ENCODE measurements at places on chromosomes 16 and 17.

GRCh38 chr16:9077091-9077809 is 14.2 kb upstream of the HAPSTR1 start:
- no peak for DNase-seq

GRCh38 chr17:50355336-50355700 is 9.4 kb downstream of the XYLT2 start:
- DNase-seq, result no peak

DNA sequence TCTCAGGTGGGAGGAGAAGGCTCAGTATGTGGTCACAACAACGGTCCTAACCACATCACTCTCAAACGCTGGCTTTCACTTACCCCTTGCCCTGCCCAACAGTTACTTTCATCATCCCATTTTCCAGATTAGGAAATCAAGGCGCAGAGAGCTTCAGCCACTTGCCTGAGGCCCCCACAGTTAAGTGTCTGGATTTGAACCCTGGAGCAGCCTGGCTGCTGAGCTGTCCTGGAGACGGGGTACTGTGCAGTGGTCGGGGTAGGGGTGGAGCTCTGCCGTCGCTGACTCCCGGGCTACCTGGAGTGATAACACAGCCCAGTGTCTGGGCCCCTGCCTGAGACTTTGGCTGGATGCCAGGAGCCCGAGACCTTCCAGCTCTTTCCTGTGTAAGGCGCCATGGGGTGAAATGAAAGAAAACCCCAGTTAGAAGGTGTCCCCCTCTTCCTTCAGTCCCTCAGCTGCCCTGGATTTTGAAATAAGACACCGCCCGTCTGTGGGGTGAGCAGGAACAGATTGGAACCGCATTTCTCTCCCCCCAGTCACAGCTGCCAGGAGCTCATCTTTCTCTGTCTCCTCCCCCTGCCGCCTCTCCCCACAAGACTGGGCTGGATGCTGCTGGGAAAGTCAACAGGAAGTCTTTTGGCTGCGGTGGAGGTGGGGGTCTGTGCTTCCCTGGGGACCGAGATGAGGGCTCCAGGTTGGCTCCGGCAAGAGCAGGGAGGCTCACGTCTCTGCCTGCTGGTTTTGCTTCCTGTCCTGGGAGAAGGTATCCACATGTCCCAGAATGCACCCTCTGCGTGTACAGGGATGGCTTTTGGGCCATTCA is 280.2 kb downstream of the SEC14L1 start:
- peak; percentile 85 for DNase-seq

DNA sequence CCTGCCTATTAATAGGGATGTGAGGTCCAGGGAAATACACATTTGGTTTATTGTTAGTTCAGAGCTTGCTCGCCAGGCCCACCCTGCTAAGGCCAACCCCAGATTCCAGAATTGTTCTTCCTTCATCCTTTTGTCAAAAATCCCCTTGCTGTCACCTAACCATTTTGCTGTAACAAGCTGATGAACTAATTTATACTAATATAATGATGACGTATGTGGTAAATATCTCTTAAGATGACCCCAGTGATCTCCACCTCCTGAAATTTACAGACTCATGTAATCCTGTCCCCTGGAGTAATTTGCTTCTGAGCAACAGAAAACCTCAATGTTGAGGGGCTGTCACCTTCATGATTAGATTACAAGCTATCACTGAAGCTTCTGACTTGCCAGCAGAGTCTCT is 236.3 kb upstream of the N4BP1 start:
- no peak for DNase-seq

GRCh38 chr16:26058326-26058725 is 366.6 kb downstream of the HS3ST4 start:
- no peak for DNase-seq

DNA sequence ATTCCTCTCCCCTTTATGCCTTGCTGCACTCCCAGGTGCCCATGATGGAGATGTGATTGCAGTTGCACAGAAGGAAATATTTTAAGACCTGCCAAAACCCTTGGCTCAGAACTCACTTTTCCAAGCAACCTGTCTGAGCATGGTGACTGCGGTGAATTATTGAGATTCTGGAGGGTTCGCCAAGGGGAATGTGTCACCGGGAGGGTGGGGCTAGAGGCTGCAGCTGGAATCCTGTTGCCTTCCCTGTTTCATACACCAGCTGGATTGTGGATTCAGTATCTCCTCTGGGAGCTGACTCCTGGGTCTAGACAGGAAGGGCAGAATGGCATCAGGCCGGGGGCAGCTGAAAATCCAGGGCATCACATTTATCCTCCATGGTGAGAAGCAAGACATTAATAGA is 527.2 kb downstream of the TMEM114 start:
- DNase-seq, result no peak

- DNase-seq, result no peak
These were observed 34.7 kb upstream of the AKAP1 start for GRCh38 chr17:57050306-57050705.

DNA sequence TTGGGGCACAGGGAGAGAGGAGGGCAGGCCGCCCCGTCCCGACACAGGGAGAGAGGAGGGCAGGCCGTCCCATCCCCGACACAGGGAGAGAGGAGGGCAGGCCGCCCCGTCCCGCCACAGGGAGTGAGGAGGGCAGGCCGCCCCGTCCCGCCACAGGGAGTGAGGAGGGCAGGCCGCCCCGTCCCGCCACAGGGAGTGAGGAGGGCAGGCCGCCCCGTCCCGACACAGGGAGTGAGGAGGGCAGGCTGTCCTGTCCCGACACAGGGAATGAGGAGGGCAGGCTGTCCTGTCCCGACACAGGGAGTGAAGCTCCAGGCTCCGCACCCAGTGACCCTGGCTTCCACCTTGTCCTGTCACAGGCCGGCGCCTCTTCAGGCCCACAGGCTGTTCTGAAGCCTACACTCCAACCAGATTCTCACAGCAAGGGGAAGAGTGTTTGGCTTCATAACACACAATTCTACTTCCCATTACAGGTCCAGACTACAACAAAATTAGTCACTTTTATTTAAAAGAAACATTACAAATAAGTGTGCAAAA is 34.1 kb downstream of the WDR45B start:
- peak; percentile 30 for DNase-seq

DNA sequence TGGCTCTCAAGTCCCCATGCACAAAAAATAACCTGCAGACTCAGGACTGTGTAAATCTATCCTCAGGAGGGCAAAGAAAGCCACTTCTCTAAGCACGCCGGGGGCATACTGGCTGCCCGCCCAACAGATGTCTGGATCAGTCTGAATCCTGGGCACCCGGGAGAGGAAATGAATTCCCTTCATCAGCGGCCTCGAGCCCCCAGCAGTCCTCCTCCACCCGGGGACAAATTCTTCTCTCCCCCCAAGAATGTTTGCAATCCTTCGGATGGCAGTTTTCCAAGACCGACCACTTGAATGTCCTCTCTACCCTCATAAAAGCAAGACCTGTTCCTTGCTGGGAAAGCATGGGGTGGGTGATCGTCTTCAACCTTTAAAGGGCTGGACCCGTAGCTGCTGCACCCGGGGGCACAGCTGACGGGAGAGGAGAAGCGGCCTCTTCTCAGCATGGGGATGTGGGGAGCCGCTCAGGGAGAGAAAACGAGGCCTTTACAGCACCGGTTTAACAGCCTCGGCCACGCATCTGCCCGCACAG is 9.4 kb upstream of the MAP2K3 start:
- DNase-seq, result peak; percentile 37

DNA sequence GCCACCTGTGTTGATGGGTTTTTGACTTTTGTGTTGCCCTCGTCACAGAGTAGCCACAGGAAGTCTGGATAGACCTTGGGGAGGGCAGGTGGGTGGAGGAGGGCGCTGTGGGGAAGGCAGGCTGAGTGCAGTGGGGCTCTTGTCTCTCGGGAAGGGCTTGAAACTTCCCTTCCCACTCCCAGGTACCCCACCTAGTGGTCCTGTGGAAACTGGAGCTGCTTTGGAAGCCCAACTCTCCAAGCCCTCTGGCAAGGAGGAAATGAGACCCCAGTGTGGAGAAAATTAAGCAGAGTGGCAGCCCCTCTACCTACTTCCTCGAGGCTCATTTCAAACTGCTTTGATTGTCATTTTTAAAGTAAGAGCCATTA is 9.2 kb downstream of the CA5A start:
- no peak for DNase-seq

- no peak for DNase-seq
These were observed 3.0 kb downstream of the SETD6 start for GRCh38 chr16:58518083-58518979.

DNA sequence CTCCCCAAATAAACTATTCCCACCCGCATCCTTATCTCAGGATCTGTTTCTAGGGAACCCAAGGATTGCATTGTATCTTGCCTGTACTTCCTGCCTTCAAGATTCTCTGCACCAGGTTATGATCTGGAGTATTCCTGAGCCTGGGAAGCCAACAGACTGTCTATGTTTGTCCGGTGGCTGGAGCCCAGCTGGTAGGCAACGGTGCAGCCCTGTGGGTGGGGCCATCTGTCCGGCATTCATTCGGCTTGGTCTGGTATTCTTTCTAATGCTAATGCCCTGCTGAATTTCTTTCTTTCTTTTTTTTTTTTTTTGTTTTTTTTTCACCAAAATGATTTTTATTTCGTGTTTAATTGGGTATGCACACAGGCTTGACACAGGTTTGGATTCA is 20.7 kb upstream of the TVP23A start:
- no peak for DNase-seq

DNA sequence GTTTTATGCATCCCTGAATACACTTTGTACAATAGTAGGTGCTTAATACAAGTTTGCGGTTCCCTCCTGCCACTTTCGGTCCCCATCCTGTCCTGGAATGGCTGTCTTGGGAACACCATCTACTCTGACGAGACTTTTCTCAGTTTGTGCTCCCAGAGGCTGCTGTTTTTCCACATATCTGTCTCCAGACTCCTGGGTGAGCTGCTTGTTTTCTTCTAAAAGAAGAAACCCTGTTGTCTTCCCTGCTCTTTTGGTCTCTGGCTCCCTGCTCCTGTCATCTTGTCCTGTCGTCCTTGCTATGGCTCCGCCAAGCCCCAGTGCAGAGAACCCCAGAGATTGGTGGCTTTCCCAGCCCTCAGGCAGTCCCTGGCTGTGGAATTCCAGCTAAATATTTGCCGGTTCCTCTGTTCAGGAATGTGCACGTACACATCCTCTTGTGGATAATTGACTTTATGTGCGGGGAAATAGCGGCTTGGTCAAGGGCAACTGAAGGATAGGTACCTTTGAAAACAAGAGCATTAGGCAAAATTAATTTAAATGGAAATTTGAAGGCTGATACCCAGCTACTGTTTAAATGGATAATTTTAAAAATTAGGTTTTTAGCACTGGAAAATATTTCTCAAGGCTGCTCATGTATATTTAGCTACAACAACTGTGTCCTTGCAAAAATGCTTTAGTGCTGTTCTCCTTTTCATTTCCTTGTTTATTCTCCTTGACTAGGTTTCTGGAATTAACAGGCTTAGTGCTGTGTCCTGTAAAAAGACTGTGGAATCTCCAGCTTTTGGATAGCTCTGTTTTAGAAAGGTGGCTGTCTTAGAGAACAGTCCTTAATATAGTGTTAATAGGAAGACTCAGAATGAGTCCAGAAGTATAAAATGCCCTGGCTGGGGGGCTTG is 50.2 kb upstream of the SLC12A3 start:
- no peak for DNase-seq

DNA sequence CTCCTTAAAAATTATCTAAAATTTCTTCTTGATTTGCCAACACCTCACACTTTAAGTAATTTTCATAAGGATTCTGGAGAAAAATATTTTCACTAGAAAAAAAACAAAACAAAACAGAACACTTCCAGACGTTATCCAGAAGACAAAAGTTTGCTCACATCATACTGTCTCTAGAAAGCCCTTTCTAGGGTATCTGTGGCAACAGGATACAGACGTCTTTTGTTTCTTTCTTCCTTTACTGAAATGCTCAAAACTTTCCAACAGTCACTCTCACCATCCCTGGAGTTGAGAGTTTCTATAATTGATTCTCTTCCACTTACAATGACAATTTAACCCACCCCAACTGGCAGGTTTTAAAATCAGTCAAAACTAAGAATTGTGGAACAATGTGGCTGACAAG is 2.6 kb downstream of the ZC3H7A start:
- DNase-seq, result no peak

DNA sequence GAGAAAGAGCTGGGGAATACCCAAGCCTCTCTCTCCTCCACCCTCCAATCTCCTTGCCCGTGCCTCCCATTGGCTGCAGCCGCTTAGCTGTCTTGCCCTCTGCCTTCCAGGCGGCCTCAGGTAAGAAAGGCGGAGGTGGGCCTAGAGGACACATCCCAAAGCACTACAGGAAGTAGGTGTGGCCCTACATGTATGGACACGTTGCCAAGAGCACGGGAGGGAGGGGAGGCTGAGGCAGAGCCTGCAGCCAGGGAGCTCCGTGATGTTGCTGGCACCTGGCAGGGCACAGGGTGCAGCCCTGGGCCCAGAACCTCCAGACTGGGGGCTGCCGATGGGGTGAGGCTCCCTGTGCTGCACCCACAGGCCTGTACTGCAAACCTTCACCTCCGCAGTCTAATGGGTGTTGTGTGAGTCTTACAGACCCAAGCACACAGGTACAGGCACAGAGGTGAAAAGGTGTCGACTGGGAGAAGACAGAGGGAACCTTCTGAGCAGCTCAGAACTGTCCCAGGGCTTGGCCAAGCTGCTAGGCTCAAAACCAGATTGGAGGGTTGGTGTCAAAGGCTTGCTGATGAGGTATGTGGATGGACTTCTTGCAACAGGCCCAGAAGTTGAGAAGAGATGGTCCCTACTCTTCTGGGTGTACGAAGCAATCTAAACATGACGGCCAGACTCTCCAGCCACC is 23.5 kb upstream of the FOXK2 start:
- DNase-seq, result no peak

DNA sequence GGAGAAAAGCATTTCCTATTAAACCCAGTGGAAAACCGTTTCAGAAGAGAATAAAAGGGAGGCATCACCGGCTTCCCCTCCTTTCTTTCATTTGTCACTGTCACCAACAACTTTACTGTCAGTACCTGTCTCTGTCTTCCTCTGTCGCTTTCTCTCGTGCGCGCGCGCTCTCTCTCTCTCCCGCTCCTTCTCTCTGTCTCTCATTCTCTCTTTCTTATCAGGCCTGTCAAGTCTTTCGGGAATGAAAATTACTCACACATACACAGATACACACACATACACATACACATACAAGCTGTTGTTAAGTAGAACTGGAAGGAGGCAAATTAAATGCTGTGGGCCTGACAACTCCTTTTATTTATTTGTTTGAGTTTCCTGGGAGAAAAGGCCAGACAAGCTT is 17.6 kb downstream of the MYOCD start:
- no peak for DNase-seq

DNA sequence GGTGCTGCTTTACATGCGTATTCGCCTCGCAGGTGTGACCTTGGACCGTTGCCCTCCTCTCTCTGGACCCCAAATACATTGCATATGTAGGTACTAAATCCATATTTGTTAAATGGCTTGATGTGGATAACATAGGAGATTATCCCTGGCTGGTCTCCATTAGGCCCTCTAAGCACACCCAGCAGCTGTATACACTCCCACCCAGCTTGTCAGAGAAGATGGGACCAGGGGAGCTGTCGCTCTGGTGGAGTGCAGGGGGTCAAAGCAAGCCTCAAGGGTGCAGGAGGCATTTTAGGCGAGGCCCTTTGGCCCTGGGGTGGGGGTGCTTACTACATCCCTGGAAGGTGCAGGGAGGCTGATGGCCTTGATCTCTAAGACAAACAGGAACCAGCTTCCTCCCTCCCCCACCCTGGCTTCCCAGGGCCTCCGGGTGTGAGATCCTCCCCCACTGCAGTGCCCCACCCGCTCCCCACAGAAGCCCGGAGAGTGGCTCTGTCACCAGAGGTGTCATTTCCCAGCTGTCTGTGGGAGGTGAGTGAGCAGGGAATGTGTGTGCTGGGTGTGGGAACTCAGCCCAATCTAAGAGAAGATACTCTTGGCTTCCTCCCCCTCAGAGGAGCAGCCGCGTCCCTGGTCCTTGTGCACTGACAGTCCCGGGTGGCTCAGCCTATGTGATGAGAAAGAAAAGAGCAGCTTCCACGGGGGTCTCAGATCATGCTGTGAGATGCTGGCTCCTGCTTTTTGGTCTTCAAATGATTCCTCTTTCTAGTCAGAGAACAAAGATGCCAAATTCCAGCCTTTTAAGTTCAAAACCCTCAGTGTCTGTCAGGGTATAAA is 1.4 kb upstream of the VAMP2 start:
- no peak for DNase-seq

All from BE2C (cell line).